ENCODE measurements at places on chromosomes 2 and 18.

DNA sequence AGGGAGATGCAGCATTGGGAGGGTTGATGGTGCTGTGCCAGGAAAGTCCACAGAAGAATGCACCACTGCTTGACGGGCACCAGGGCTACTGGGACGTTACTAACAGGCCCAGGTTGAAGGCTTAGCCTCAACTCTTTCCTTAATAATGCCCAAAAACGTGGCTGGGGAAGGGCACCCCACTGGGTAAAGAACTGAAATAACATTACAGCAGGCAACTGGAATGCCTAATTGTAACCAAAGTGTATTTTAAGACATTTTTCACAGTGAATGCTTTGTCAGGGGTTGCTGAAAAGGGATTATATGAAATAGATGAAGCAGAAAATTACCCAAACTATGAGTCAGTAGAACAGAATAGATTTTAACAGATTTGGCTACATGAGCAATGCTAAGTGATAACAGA lies 191.3 kb downstream of the CMPK2 start:
- no peak for DNase-seq

GRCh38 chr2:217611056-217611455 lies 391.7 kb downstream of the TNS1 start:
- DNase-seq = no peak

DNA sequence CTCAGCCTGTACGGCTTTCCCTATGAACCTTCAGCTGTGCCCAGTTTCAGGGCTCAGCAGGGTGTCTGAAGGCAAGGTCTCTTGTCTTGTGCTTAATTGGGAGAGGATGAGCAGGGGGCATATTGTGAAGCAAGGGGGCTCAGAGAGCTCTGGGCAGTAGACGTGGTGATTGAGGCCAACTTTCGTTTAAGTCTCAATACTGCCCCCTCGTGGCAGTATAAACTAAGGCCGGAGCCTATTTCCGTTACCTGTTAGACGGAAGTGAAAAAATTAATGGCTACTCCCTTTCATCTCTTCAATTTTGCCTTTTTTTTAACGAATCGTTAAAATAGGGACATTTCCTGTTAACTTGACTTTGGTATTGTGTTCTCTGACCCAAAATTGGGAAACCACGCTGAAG lies 193.4 kb downstream of the TDRD15 start:
- peak; percentile 55 for DNase-seq

- no peak for DNase-seq
These were observed 42.0 kb upstream of the FMNL2 start for GRCh38 chr2:152292991-152293390.

GRCh38 chr2:38375696-38376345 lies 1.3 kb downstream of the ATL2 start:
- peak; percentile 78 for DNase-seq

DNA sequence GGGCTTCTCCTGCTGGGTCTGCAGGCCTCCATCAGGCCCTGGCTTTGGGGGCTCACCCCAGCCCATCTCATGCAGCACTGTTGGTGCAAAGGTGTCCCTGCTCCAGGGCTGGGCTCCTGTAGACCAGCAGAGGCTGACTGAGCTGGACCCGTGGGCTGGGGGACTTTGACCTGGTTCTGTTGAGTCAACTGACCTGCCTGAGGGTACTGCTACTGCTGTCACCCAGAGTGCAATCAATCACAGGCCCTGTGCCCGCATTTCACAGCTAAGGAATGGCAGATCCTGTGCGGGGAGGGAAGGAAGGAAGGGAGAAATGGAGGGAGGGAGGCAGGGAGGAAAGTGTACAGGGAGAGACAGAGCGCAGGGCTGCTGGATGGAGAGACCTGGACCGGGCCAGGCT lies 136.8 kb downstream of the TPO start:
- no peak for DNase-seq

DNA sequence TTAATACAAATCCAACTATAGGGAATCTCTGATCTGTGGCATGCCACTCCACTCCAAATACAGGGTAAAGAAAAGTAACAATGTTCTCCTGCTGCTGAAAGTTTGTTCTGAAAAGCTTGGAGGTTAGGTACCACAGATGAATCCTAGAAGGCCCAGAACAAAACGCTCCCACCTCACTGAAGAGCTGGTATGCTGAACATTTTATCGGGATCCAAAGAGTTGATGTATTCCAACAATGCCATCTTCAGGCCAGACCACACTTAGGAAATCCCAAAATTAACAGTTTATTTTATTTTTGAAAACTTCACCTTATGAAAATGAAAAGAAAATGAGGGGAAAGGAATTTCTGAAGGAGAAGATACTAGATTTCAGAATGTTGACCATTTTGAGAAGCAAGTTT lies 145.1 kb upstream of the CDH19 start:
- peak; percentile 34 for DNase-seq

GRCh38 chr2:106534471-106534870 lies 47.3 kb downstream of the CD8B2 start:
- DNase-seq = no peak

- no peak for DNase-seq
These were observed 211.0 kb downstream of the HAUS1 start for GRCh38 chr18:46315161-46315560.

- no peak for DNase-seq
These were observed 19.3 kb downstream of the GEMIN6 start for GRCh38 chr2:38797250-38797676.

GRCh38 chr2:40528564-40528963 lies 76.7 kb upstream of the SLC8A1 start:
- DNase-seq = no peak

DNA sequence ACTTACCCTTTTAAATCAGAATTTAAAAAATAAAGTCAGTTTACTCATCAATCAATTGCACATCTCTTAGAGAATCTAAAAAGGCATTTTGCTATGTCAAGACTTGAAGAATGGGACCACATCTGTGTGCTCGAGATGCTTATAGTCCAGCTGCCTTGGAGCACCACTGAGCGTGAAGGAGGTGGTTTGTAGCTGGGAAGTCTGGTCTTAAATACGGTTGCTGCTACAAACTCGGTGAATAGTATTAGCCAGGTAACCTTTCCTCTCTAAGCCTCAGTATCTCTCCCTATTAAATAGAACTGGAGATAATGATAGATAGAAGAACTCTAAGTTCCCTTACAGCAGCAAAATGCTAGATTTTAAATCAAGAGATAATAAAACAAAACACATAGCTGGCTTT lies 289.7 kb downstream of the TRIB2 start:
- no peak for DNase-seq

DNA sequence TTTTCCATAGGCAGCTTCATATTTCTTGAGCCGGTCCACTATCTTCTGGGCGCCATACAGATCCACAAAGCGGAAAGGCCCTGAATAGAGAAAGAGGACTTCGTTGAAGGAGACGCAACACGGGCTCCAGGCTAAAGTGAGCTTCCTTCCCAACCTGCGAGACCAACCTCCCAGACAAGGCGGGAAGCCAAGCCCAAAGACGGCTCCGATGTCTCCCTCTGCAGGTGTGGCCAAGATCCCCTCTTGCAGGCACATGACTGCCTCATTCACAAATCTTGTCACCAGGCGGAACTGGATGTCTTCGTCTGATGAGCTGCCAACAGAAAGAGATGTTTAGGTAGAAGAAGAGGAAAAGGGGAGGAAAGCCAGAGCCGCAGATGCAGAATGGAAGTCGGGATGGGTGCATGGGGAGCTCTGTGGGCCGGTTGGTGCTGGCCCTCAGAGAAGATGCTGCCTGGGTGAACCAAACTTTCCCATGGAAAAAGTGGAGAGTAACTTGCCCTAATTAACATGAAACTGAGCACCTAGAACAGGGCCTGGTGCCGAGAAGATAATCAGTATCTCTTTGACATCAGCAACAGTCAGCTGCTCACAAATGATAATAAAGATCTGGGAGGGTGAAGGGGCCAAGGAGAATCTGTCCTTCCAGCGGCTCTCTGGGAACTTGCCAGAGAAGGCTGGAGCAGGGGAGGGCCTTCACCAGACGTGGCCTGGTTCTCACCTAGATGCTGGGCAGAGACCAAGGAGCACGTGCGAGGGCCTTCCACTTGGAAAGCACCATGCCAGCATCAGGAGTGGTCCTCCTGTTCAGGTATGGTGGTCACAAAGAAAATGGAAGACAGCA lies 18.6 kb downstream of the GAREM2 start:
- DNase-seq = peak; percentile 16

- DNase-seq = peak; percentile 37
These were observed 59.2 kb downstream of the TGFA start for GRCh38 chr2:70494293-70494886.

DNA sequence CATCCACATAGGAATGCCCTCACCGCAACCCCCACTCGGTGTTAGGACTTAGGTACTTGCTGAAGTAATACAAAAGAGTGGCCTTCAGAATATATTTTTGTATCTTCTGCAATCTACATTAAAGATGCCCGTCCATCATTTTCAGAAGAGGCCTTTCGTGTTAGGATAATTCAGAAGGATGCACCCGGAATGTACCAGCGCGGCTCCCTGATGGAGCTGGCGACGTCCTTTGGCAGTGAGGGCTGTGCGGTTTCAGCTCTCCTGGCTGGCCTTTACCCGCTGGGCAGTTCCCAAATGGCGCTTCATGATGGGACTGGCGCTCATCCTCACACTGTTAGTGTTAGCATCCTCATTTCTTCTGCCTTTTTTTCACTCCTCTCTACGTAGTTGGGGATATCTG lies 15.3 kb downstream of the TWIST2 start:
- no peak for DNase-seq

DNA sequence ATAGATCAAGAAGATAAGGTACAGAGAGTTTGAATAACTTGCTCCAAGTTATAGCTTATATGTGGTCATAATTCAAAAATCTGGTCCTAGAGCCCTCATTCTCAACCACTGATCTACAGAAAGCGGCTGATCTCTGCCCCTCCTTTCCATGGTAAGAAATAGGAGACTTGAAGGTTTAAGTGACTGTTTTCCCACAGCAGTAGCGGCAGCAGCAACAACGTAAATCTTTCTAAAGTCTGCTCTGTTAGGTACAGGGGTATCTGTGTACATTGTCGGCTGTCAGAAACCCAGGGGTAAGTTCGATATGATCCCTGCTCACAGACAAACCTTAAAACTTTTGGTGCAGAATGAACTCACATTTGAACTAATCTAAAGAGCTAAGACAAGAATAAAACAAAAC lies 105.4 kb downstream of the EPHA4 start:
- no peak for DNase-seq

DNA sequence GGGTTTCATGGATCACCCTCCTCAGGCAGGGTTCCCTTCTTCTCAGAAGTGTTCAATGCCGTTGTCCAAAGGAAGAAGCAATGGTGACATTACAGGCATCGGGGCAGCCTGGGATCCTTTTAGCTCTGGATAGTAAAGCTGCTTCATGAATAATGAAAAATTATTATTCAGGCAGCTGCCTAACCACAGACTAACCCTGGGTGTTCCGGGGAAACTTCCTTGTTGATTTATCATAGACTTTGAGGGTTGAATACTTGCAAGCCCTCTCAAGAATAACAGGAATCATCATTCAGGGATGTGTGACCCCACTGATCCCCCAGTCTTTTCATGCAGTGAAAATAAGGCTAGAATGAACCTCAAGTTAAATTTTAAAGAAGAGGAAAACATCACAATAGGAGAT lies 419.4 kb downstream of the MEIS1 start:
- DNase-seq = no peak

DNA sequence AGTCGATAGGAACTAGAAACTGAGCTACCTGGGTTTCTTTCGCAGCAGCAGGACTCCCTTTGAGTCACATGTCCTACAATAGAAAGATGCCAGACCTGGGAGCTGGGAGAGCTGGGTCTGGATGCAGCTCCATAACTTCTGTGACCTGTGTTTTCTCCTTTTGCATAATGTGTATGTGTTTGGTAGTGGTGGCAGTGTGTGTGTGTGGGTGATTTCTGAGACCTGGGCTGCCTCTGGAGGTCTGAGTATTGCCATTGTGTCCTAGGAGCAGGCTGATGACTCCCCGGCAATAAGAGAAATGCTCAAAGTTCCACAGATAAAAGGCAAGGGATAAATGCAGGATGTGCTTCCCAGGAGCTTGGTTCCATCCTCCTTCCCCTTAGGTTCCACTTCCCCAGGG lies 6.4 kb downstream of the WNT10A start:
- peak; percentile 31 for DNase-seq

- DNase-seq = no peak
These were observed 141.3 kb downstream of the NCK2 start for GRCh38 chr2:105886029-105886454.

GRCh38 chr18:159933-160332 lies 1.6 kb downstream of the USP14 start:
- DNase-seq = no peak

- no peak for DNase-seq
These were observed 177.0 kb upstream of the CCDC68 start for GRCh38 chr18:55136258-55136657.

DNA sequence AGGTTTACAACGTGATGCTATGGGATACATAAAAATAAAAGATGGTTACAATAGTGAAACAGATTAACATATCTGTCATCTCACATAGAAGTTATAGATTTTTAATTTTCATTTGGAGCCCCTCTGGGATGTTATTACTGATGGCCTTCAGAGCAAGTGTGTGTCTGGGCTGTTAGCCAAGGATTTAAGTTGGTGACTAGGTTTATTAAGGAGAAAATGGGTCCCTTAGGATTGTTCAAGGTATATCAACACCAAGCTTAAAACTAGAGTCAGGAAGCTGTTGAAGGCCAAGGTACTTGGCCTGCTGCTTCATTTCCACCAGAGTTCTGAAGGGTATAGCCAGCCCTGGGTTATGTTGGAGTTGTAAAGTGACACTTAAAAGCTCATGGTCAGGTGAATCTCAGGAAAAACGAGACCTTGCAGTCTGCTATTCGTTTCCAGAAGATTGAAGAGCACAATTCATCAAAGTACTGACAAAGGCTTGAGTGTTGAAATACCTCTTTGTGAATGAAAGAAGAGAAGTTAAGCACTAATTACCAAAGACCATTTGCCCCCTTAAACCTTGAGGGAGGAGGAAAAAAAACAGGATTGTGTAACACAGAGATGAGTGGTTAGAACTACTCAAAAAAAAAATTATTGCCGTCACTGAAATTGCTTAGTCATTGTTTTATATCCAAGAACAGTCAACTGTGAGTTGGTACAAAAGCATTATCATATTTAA lies 48.4 kb downstream of the MAP2 start:
- no peak for DNase-seq

- no peak for DNase-seq
These were observed 1.2 kb downstream of the MEX3C start for GRCh38 chr18:51196118-51196810.

GRCh38 chr18:63070767-63071502 lies 248.6 kb downstream of the BCL2 start:
- no peak for DNase-seq

- no peak for DNase-seq
These were observed 84.0 kb downstream of the KCTD1 start for GRCh38 chr18:26464128-26465011.

DNA sequence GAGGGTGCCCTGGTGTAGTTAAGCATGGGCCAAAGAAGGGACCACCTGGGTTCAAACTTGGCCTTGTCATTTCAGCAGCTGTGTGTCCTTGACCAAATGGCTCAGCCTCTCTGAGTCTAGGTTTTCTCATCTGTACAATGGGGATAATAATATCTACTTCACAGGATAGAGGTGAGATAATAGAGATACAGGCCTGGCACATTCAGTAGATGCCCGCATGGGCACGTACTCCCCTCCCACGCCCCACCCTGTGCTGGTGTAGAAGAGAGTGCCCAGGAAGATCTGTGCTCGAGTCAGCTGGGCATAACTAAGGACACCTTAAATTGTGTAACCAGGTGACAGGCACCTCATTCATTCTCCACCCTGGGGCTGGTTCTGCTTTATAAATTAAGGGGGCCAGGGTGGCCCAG lies 8.4 kb upstream of the TMEM185B start:
- DNase-seq = no peak

- no peak for DNase-seq
These were observed 20.4 kb upstream of the LYG2 start for GRCh38 chr2:99275882-99276281.

Data from SK-N-SH (cell line).